ENCODE measurements at places on chromosomes 1 and 21. TPM values are rescaled to one million over a fixed set of nuclear protein-coding genes. Genes with fewer than 3 reads are reported as not detected.

DNA sequence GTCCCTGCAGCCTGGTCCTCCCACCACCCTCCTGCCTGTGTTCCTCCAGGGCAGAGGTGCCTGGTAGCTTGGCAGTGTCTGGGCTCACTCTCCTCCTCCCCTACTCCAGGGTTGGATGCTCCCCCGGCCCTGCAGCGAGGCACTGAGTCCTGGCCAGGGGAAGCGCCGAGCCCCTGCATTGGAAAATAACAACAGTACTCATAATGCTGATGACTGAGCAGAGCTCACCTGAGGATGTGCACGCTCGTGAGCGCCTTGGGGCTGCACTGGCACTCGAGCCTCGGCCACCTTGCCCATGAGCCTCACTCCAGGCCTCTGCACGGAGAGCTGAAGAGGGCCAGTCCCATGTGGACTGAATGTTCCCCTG lies 6.0 kb upstream of the ACTRT2 start:
- H3K36me3 ChIP-seq, result no peaks in the 10 kb centered on the region
- H3K4me3 ChIP-seq, result no peak overlapping the region
- no peak overlapping the region for H3K27ac ChIP-seq
- no peaks in the 10 kb centered on the region for H3K27me3 ChIP-seq

Gene CLCNKB
- polyA plus RNA-seq, result not detected

DNA sequence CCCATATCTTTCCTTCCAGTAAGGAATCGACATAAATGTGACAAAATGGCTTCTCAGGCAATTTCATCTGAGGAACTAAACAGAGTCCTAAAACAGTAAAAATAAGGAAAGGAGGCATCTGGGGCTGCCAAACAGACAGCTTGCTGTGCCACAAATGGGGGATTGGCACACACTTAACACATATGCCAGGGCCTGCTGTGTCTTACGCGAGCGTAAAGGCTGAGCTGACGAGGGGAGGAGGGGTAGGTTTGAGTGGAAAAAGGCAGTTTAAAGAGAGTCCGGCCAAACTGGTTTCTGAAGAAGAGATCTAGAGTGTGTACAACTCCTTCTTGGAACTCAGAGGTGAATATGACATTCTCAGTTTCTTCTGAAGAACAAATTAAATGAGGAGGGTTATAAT lies 244.1 kb upstream of the MAP1LC3C start:
- no peaks in the 10 kb centered on the region for H3K27me3 ChIP-seq
- no peak overlapping the region for H3K4me3 ChIP-seq
- H3K27ac ChIP-seq, result no peak overlapping the region
- no peaks in the 10 kb centered on the region for H3K36me3 ChIP-seq
- no peaks in the 10 kb centered on the region for H3K4me1 ChIP-seq

DNA sequence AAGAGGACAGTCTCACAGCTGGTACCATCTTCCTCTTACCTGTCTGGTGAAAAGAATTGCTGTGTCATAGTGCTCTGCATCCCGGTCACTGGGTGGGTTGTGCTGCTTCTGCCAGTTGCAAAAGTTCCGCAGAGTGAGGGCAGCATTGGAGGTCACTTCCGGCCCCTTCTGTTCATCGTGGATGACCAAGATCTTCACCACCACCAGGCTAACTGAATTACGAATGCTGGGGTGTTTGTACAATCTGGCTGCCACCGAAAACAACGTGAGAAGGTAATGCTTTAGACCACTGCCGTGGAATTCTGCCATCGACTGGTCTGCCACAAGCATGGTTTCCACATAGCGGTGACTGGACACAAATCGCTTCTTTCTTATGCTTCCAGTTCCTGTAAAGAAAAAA lies 2.9 kb downstream of the ADAMTS1 start:
- H3K36me3 ChIP-seq, result peaks cover 49% of the 10 kb centered on the region
- peak overlapping the region; percentile 96 for H3K27ac ChIP-seq
- peak overlapping the region; percentile 96 for H3K4me3 ChIP-seq
- no peak for DNase-seq
- peaks cover 78% of the 10 kb centered on the region for H3K4me1 ChIP-seq
- peaks cover 26% of the 10 kb centered on the region for H3K27me3 ChIP-seq

Gene LYPLAL1
- polyA plus RNA-seq, result 22.1 TPM

- H3K27me3 ChIP-seq, result peaks cover 1% of the 10 kb centered on the region
- no peaks in the 10 kb centered on the region for H3K4me1 ChIP-seq
- no peak overlapping the region for H3K4me3 ChIP-seq
- no peak overlapping the region for H3K27ac ChIP-seq
- no peaks in the 10 kb centered on the region for H3K36me3 ChIP-seq
These were observed 249.7 kb downstream of the KAZN start for GRCh38 chr1:14848203-14848602.

DNA sequence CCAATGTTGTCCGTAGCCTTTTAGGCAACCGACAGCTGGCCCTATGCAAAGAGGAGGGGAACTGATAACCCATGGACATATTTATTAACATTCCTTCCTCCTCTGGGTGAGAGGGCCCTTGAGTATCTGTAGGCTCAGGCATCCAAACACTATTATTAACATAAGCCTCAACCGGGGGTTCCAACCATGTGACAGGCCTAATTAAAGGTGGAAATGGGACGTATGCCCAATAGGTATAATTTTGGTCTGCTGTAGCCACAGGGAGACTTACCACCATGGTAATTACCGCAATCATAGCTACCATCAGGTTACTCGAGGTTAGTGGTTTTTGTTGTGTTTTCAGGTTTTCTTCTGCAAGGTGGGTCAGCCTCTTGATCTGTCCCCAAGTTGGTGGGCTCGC lies 5.3 kb downstream of the DAP3 start:
- peaks cover 11% of the 10 kb centered on the region for H3K36me3 ChIP-seq
- peaks cover 91% of the 10 kb centered on the region for H3K4me1 ChIP-seq
- H3K27me3 ChIP-seq, result peaks cover 7% of the 10 kb centered on the region
- H3K27ac ChIP-seq, result no peak overlapping the region

GRCh38 chr1:194813096-194813495 lies 1626.7 kb upstream of the B3GALT2 start:
- no peaks in the 10 kb centered on the region for H3K27me3 ChIP-seq
- no peak overlapping the region for H3K27ac ChIP-seq
- no peaks in the 10 kb centered on the region for H3K36me3 ChIP-seq
- H3K4me1 ChIP-seq, result no peaks in the 10 kb centered on the region

Measured in immature natural killer cell (primary cell).